ENCODE measurements at places on chromosomes 1 and 21.
A peak's percentile ranks its signal among the peaks of the same experiment; 100 is the strongest.

DNA sequence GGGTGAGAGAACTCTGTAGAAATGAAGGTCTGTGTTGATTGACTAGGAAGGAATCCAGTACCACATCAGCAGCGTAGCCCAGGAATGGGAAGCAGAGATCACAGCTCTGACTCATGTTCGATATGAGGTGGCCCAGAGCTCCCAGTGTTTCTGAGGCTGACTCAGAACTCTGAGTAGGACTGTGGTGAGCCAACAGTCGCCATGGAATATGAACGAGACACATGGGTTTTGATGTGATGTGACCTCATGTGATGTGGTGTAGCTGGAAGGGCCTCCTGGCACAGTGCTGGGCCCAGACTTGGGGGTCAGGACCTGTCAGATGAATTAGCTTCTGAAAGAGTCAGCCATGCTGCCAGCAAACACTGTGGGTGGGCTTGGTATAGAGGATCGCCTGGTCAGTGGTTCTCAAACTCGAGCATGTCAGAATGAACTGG, 237.0 kb downstream of the MRPL39 start:
- no peak for DNase-seq

GRCh38 chr1:115839679-115840237, 1.2 kb downstream of the NHLH2 start:
- no peak for DNase-seq

- peak; percentile 20 for DNase-seq
Observed at GRCh38 chr1:236502972-236503639, 20.7 kb upstream of the LGALS8 start.

- no peak for DNase-seq
Observed at GRCh38 chr1:208078752-208079151, 165.4 kb downstream of the PLXNA2 start.

GRCh38 chr1:162854245-162854882, 6.6 kb downstream of the CCDC190 start:
- peak; percentile 19 for DNase-seq

DNA sequence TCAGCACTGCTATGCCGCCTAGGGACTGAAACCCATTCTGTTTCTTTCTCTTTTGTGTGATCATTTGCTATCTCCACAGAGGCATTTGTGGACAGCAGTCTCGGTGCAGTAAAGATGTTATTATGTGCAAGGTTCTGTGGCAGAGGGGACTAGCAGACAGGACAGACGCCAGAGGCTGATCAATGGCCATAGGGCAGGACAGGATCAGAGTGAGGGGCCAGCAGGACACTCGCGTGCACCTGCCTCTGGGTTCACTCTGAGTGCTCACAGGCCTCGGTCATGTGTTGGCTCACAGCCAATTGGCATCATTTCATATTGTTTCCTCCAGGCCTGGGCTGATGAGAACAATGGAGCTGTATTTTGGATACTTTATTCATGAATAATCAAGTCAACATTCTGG, 212.6 kb downstream of the TGFB2 start:
- DNase-seq = no peak

GRCh38 chr21:39774227-39774626, 29.2 kb downstream of the IGSF5 start:
- no peak for DNase-seq

DNA sequence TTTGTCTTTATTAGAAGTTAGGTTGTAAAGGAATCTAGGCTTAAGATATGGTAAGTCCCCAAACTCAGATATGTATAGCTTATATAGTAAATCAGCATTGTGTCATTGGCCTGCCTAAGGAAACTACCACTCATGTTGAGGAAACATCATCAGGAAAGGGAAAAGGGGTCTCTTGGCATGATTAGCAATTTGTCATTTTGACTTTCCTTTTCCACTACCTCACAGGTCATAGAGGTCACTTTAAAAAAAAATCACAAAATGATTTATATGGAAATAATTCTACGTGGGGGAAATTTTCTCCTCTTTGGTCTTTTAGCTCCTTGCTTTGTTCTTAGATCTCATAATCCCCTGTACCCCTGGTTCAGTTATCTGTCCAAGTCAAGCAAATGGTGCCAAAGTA, 213.5 kb downstream of the RPS6KC1 start:
- DNase-seq = no peak

DNA sequence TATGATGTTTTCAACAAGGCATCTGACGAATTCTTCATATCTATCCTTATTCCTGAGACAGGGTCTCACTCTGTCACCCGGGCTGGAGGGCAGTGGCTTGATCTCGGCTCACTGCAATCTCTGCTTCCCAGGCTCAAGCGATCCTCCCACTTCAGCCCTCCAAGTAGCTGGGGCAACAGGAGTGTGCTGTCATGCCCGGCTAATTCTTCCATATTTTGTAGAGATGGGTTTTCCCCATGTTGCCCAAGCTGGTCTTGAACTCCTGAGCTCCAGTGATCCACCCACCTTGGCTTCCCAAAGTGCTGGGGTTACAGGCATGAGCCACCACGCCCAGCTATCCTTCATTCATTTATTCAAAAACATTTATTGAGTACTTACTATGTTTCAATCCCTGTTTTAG, 8.0 kb downstream of the YY1AP1 start:
- no peak for DNase-seq

DNA sequence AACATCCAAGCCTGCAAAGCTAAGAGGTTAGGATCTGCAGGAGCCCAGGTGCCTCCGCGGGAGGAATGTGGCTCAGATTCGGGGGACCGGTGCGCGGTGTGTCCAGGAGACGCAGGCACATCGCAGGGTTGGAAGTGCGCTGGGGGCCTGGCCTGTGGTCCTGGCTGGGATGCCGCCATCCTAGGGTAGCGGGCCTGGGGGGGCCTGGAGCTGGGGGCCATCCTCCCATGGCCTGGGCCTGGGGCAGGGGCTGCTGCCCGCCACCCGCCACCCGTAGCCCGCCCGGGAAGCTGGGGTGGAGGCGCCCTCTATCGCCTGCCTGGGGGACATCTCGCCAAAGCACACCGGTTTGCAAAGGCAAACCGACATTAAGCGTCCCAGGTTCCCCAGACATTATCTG, 170.6 kb upstream of the ARHGEF16 start:
- no peak for DNase-seq

GRCh38 chr1:17668624-17669175, 86.4 kb upstream of the ACTL8 start:
- DNase-seq = no peak

- DNase-seq = no peak
Observed at GRCh38 chr1:18662286-18662639, 31.6 kb downstream of the PAX7 start.

DNA sequence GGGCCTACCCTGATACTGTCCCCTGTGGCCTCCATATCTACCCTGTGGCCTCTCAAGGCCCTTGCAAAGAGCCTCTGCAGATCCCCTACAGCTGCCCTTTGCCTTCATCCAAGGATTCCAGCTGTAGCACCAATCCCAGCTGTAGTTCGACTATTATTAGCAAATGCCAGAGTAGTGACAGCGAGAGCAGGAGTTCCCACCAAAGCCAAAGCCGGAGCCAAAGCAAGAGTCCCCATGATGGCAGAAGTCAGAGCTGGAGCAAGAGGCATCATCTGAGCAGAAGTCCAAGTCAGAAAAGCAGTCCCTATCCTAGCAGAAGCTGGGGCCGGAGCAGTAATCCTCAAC, 2.7 kb downstream of the NSUN4 start:
- DNase-seq = no peak

- DNase-seq = peak; percentile 31
Observed at GRCh38 chr1:53413175-53414001, 45.8 kb upstream of the DMRTB1 start.

DNA sequence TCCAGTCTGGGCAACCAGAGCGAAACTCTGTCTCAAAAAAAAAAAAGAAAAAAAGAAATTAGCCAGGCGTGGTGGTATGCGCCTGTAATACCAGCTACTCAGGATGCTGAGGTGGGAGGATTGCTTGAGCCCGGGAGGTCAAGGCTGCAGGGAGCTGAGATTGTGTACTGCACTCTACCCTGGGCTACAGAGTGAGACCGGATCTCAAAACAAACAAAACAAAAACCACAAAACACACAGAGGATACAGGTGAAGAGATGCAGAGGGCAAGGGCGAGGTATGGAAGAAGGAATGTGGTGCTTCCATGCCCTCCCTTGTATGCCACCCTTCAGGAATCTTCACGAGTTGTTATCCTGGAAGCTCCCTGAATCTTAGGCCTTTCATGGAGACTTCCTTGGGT, 68.5 kb downstream of the NDUFS5 start:
- DNase-seq = no peak

DNA sequence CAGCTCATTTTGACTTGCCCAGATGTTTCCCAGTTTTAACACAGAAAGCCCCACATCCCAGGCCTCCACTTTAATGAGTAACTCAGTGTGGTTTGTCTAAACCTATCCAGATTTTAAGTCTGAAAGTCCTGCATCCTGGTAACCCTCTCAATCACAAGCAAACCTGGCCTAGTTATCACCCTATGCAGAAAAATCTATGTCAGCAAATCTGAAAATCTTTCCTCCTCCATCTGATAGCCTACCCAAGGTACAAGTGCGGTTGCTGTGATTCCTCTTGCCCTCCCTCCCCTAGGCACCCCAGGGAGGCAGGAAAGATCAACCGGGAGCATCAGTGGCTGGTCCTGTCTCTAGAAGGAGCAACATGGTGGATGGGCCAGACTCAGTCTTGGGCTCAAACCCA, 163.7 kb downstream of the IGSF21 start:
- DNase-seq = no peak

DNA sequence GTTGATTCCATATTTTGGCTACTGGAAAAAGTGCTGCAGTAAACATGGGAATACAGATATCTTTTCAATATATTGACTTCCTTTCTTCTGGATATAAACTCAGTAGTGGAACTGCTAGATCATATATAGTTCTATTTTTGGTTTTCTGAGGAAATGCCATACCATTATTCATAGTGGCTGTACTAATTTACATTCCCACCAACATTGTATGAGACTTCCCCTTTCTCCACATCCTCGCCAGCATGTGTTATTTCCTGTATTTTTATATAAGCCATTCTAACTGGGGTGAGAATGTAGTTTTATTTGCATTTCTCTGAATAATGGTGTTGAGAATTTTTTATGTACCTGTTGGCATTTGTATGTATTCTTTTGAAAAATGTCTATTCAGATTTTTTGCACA, 385.2 kb downstream of the NUF2 start:
- no peak for DNase-seq

- peak; percentile 50 for DNase-seq
Observed at GRCh38 chr1:215636258-215636965, 69.3 kb downstream of the KCTD3 start.

DNA sequence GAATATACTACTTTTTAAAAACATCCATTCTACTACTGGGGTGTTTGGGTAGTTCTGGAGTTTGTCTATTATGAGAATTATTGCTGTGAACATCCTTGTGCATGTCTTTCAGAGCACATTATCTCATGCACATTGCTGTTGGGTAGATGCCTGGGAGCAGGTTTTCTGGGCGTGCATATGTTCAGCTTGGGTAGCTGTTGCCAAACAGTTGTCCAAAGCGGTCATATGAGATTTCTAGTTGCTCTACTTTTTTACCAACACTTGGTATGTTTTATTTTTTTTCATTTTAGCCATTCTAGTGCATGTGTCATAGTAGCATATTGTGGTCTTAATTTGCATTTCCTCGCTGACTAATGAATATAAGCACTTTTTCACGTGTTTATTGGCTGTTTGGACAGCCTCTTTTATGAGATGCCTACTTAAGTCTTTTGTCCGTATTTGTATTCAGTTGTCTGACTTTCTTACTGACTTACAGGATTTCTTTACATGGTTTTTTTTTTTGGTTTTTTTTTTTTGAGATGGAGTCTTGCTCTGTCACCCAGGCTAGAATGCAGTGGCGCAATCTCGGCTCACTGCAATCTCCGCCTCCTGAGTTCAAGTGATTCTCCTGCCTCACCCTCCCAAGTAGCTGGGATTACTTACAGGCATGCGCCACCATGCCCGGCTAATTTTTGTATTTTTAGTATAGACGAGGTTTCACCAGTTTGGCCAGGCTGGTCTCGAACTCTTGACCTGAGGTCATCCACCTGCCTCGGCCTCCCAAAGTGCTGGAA, 18.1 kb downstream of the ZDHHC18 start:
- DNase-seq = no peak

DNA sequence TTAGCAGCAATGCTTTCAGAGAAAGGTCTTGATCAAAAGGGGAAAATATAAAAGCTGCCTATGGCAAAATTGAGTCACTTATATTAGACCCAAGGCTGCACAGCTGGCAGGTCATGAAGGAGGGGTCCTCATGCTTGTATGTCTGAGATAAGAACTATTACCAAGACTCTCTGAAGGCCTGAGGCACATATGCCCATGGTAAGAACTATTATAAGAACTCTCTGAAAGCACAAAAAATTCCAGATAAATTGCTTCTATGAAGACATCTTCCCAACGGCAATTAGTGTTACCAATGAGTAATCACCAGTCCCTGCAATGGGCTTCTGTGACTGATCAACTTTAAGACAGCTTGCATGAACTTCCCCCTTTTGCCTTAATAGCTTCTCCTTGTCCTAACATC, 42.8 kb upstream of the LRIF1 start:
- DNase-seq = no peak

GRCh38 chr1:115781343-115781742, 12.8 kb upstream of the CASQ2 start:
- DNase-seq = peak; percentile 14

DNA sequence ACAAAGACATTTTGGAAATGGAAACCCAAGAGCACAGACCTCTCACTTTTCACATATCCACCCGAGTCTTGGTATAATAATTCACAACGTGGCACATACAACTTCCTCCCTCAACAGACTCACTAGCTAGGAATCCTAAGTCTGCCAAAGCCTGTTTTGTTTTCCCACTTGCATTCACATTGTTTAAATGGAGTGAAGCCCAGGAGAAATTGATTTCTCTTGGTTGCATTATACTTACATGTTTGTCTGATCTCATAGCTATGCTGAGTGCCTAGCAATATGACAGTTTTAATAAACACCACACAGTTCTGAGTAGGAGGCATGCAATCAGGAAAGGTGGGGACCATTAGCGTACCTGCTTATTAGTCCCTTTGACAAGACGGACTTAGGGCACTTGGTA, 348.6 kb upstream of the ADGRL4 start:
- peak; percentile 16 for DNase-seq

DNA sequence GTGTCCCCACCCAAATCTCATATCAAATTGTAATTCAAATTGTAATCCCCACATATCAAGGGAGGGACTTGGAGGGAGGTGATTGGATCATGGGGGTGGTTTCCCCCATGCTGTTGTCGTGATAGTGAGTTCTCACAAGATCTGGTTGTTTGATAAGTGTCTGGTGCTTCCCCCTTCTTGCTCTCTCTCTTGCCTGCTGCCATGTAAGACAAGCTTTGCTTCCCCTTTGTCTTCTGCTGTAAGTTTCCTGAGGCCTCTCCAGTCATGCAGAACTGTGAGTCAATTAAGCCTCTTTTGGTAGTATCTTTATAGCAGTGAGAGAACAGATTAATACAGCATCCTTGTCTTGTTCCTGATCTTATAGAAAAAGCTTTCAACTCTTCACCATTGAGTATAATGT, 6.5 kb upstream of the LRRC39 start:
- DNase-seq = no peak

DNA sequence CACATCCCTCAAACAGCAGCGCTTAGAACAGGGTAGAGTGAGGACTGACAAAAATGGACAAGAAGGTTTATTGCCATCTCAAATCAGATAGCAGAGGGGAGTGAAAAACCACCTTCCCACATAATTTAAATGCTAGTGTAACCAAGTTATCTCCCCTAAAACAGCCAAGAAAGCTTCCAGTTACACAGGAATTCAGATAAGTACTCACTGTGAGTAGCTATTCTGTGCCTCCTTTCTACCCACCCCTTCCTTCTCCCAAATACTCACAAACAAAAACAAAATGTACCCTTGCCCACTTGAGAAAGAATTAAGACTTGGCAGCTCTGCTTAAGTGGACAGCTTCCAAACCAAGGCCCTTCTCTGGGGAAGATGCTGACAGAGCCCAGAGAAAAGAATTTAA, 9.1 kb downstream of the OTUD7B start:
- no peak for DNase-seq

Data from BJ (cell line).